Panc1 (cell line): ENCODE measurements at places on chromosomes 2 and 18. TPM values are rescaled to one million over a fixed set of nuclear protein-coding genes. Genes with fewer than 3 reads are reported as not detected.

DNA sequence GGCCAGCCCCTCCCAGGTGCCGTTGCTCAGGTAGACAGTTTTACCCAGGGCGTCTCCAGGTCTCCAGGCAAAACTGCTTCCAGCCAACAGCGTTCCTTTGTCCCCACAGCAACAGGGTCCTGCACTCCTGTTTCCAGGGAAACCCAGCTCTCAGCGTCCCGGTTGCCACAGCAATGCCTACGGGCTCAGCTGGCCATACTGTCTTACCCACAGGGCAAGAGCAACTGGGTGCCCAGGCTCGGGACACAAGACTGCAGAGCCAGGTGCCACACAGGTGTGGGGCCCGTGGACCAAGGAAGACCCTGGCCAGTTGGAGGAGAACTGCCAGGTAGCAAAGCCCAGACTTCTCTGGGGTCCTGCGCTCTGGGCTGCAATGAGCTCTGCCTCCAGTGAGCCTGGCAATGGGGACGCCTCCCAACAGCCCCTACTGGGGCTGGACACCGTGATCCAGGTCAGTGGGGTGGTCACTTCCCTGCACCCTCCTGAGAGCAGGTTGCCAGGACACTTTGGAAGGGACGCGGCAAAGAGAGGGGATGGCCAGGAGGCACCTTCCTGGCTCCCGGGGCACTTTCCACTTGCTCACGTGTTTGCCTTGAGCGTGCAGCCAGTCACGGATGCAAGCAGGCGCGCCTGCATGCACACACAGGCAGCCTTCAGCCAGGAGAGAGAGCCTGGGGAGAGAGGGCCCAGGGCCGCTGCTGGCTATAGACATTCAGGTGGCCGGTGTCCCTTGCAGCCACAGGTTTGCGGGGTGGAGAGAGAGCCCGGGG is at the start of gene CROCC2:
Gene CROCC2, plus strand, starts transcription at position 196 of the 770 bp plus-strand sequence. Its CDS starts 178 bp downstream, at position 374.
- no peak for DNase-seq

DNA sequence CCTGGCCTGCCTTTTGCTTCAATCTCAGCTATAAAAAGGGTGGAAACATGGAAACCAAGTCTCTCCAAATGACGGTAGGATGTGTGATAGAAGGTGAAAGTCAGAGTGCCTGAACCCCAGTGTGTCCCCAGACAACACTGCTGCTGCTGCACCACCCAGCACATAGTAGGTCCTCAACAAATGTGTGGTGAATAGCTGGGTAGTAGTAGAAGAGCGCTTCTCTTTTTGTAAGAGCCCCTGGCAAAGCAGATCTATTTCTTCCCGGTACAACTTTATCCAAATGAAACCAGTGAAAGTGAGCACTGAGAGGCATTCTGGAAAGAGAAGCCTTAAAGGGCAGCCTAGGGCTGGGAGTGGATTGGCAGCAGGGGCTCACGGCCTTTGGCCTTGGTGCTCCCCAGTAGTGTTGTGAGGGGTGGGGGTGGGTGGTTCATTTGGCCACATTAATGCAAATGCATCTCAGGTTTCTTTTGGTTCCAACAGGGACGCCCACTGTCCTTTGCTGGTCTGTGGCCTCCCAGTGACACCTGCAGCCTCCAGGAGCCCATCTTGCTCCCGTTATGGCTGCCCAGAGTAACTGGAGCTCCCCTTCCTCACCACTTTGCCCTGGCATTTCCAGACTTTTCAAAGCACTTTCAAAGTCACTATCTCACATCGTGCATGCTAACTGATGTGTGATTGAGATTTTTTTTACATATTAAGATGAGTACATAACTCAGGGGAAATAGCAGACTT is 304.3 kb upstream of the EPAS1 start:
- no peak for DNase-seq

- no peak for DNase-seq
Measured at GRCh38 chr2:9235147-9236044, 28.8 kb downstream of the ASAP2 start.

WDR12 gene
- total RNA-seq = 100 TPM

GRCh38 chr2:3433776-3434400 is 54.4 kb downstream of the TRAPPC12 start:
- DNase-seq = no peak
